GM12878 (cell line): ENCODE measurements at places on chromosomes 12 and 14. TPM values are rescaled to one million over a fixed set of nuclear protein-coding genes. Genes with fewer than 3 reads are reported as not detected.

The PLEKHD1 gene
- polyA plus RNA-seq: not detected in 2 replicates

DNA sequence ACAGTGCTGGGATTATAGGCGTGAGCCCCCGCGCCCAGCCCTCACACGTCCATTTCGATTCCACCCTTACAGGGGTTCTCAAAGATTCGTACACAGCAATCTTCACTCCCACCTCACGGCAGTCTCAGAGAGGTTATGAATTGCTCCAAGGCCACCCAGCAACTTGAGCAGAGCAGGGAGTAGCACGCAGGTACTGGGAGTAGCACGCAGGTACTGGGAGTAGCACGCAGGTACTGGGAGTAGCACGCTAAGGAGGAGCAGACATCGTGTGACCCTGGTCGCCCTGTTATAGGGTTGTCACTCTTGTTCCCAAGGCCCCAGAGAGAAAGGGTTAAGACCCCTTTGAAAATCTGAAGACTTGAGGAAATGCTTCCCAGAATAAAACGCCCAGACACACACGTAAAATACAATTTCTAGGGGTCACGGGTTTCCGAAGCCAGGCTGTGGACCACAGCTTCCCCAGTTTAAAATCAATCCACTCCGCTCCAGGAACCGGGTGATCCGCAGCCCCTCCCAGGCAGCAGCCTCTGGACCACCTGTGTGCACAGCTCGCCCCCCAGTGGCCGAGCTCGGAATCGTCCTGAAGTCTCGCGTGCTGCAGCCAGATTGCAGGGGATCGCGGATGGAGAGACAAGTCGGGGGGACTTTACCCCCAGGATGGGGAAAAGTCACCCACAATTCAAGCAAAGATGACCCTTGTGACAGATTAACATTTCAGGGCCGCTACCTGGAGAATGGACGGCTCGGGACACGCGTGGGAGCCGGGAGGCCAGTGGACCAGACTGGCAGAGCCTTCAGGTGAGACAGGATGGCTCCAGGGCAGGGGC, 92.0 kb downstream of the SCARB1 start:
- H3K4me1 ChIP-seq: peaks cover 65% of the 10 kb centered on the region
- H3K4me3 ChIP-seq: peak overlapping the region; percentile 26; the same call in 1 of the 2 replicates
- no peaks in the 10 kb centered on the region for H3K27me3 ChIP-seq
- H3K27ac ChIP-seq: peak overlapping the region; percentile 51; the same call in 1 of the 2 replicates
- peak; percentile 51 for DNase-seq
- no peaks in the 10 kb centered on the region for H3K36me3 ChIP-seq

The KRT72 gene
- polyA plus RNA-seq: not detected in 2 replicates

The FKBP3 gene
- polyA plus RNA-seq: 218 and 228 TPM in 2 replicates

DNA sequence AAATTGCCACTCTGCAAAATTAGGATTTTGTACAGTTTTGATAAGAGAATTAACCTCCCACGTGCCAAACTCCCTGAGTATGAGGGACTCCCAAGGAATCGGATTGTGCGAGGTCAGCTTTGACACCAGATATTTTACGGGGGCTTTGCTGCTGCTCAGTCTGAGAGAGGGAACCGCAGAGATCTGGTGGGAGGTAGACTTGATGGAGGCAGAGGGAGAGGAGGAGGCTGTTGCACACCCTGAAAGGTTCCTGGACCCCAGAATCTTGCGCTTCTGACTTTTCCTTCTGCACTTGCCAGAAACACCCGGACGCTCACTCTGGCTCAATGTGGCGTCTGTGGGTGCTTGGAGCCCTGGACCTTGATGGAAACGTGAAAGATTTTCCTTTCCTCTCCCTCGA, 83.9 kb downstream of the PAPOLA start:
- no peaks in the 10 kb centered on the region for H3K36me3 ChIP-seq
- H3K27ac ChIP-seq: no peak overlapping the region
- no peak for DNase-seq
- no peaks in the 10 kb centered on the region for H3K4me1 ChIP-seq
- H3K27me3 ChIP-seq: no peaks in the 10 kb centered on the region

GRCh38 chr12:100643246-100643645, 69.8 kb downstream of the GAS2L3 start:
- no peaks in the 10 kb centered on the region for H3K27me3 ChIP-seq
- H3K4me1 ChIP-seq: no peaks in the 10 kb centered on the region
- H3K27ac ChIP-seq: no peak overlapping the region
- DNase-seq: no peak
- H3K4me3 ChIP-seq: no peak overlapping the region
- H3K36me3 ChIP-seq: no peaks in the 10 kb centered on the region

DNA sequence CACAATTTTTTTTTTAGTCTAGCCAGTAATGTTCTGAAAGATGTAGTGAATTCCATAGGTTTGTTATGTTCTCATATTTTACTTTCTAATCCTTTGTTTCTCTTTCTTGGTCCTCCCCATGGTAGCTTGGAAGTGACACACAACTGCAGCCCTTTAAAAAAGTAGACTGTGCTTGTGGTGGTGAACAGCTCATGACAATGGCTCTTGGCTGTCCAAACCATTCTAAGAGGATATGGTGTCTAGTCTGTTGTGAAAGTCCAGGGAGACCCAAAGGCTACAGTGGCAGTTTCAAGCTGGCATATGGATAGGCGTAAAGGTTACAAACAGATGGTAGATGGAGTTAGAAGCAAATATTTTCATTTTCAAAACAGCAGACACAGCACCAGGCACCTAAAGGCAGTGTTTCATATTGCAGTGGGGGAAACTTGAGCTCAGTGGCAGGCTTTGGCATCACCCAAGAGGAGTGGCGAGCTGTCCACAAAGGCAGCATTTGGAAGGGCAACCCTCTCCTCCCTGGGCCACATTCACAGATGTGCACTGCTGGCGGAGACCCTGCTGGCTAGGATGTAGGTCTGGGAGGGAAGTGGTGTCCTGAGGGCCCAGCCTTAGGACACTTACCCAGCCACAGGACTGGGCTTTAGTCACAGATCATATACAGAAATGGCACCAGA, 102.1 kb downstream of the DYRK2 start:
- H3K27ac ChIP-seq: no peak overlapping the region
- no peaks in the 10 kb centered on the region for H3K36me3 ChIP-seq
- H3K4me1 ChIP-seq: peaks cover 7% of the 10 kb centered on the region; the same call in 1 of the 2 replicates
- no peaks in the 10 kb centered on the region for H3K27me3 ChIP-seq
- no peak overlapping the region for H3K4me3 ChIP-seq
- DNase-seq: no peak
